ENCODE measurements at places on chromosomes 11 and 22.

GRCh38 chr11:130886704-130887103 is 29.6 kb downstream of the SNX19 start:
- no peak for DNase-seq

DNA sequence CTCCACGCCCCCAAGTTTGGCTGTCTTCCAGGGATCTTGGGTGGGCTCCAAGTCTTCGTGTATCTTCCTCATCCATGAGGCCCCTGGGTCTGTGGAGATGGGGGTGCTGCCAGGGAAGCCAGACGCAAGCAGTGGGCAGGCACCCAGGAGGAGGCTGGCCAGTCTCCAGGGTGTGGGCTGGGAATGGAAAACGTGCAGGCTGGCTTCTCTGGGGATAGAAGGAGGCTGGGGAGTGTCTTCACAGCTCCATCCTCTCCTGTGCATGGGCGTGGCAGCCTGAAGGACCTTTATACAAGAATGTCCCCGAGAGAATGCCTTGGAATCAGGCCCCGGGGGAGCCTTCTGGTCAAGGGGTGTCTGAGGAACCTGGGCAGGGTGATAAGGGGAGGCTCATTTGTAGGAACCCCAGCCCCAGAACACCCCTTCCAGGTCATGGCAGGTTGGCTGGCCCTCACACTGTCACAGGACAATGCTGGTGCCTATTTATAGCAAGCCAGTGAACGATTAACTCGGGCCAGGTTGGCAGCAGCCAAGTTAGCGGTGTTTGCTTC is 14.0 kb downstream of the SGSM1 start:
- no peak for DNase-seq

DNA sequence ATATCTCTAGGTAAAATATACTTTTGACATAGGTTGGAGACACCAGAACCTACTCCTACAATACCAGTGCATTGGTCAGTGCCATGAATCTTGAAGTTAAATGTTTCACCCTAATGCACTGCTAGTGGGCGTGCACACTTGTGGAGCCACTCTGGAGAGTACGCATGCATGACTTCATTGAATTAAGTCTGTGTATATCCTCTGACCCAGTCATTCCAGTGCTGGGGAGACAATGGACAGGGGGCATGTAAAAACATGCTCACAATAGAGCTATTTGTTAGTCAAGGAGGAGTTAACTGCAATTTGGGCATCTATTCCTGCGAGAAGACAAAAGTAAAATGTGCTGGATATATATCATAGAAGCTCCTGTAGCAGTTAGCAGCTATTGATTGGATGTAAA is 335.4 kb upstream of the NCAM1 start:
- DNase-seq = no peak

DNA sequence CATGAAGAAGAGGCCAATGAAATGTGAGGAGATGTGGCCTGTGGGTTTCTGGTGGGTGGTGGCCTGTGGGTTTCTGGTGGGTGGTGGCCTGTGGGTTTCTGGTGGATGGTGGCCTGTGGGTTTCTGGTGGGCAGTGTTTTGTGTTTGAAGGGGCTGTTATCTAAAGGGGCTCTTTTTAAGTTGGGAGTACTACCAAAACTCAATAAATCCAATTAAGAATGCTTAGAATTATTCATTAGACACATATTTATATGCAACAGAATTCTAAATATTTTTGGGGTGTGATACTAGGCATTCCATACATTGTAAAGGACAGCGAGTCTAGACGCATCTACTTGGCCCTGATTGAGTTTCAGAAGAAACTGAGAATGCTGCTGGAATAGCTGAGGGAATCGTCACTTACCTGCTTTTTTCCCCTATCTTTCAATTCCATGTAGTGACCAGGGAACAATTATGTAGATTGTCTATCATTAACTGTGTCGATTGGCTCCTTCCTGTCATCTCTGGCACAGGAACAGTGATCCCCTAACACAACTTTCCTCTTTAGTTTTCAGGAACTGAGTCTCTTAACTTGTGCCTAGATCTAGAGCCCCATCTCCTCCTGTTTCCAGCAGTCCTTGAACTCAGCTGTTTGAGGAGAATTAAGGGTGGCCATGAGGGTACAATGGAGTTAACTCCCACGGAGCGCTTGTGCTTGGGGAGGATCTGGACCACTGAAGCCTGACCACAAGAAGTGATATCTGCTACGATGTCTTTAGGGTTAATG is 37.3 kb upstream of the TOP3B start:
- no peak for DNase-seq

DNA sequence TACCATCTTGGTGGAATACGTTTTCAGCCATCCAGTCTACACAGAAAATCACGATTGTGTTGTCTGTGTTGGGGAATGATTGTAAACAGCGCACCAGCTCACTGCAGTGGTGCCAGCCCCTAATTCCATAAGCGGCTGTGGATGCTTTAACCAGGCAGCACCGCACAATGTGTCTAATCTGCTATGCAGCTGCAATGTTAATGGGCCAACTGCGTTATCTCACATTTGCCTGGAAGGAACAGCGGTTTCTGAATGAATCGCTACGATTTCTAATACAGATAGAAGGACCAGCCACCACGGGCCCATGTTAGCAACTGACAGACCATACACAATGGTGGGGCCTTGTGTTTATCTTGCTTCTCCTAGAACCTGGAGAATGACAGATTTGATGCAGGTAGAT is 384.5 kb upstream of the KIRREL3 start:
- DNase-seq = no peak

DNA sequence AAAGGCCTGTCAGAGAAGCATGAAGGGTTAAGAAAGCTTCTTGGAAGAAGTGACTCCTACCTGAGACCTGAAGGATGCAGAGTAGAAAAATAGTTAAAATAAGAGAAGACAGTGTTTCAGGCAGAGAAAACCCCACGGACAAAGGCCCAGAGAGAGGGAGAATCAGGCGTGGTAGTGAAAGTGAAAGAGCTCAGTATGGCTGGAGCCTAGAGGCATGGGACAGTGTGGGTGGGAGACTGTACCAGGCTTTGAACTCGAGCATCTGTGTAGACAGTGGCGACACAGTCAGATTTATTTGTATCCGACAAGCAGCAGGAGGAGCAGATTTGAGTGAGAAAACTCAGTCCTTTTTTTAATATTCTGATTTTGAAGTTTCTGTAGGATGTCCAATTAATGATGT is 360.0 kb downstream of the OPCML start:
- no peak for DNase-seq

GRCh38 chr11:64299847-64300648 is at the start of gene CATSPERZ:
TSS of gene CATSPERZ (plus strand) at chr11:64300358. CDS start at chr11:64300411, 53 bp downstream.
- DNase-seq = no peak

- DNase-seq = no peak
Measured at GRCh38 chr22:30667107-30667493, 575 bp downstream of the DUSP18 start.

GRCh38 chr22:30196141-30196879 is 50.2 kb downstream of the LIF start:
- DNase-seq = peak; percentile 41

- no peak for DNase-seq
Measured at GRCh38 chr11:82085493-82085892, 648.2 kb downstream of the FAM181B start.

GRCh38 chr11:13721760-13722159 is 53.3 kb downstream of the FAR1 start:
- DNase-seq = no peak

DNA sequence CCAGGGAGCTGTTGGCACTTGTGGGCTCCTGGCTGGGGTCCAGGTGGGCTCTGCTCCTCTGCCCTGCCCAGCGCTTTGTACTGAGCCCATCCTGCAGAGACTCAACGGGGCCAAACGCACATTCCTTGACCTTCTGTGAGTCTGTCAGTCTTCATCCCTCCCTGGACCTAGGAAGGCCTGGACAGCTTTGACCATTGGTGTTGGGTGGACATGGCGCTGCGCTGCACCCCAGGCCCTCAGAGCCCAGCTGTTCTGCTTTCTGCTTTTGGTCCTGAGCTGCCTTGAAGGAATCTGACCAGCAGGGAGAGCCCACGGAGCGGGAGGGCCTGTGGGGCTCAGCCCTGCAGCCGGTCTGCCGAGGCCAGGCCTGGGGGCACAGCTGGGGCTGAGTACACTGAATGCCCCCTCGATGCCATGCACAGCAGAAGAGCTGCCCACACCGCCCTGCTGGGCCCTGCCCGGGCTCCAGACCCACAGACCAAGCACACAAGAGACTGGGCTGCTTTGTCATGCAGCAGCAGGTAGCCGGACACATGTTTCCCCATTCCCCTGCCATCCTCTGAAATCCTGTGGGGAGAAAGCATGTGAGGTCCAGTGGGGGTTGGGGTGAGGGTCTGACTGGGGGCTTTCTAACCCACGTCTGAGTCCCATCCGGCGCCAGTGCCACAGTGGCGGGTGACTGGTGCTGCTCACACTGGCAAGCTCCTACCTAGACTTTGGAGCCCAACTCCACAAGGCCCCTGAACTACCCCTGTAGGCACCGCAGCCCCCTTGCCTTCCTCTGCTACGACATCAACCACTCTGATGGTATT is 24.1 kb upstream of the CCDC188 start:
- DNase-seq = no peak

DNA sequence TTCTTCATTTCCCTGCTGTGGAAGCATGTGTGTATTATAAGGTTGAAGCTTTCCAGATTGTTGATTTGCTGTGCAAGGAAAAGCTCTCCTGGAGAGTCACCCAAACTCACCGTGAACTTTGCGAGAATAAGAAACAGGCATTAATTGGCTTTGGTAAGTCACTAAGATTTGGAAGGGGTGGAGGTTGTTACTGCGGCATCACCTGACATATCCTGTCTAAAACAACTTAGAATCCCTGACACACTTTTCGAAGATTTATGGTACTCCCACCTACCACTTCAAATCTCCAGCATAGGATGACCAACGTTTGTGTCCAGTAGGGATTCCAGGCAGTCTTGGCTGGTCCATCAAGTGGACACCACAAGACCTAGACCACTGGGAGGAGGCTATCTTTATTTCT is 518.3 kb downstream of the MN1 start:
- no peak for DNase-seq

DNA sequence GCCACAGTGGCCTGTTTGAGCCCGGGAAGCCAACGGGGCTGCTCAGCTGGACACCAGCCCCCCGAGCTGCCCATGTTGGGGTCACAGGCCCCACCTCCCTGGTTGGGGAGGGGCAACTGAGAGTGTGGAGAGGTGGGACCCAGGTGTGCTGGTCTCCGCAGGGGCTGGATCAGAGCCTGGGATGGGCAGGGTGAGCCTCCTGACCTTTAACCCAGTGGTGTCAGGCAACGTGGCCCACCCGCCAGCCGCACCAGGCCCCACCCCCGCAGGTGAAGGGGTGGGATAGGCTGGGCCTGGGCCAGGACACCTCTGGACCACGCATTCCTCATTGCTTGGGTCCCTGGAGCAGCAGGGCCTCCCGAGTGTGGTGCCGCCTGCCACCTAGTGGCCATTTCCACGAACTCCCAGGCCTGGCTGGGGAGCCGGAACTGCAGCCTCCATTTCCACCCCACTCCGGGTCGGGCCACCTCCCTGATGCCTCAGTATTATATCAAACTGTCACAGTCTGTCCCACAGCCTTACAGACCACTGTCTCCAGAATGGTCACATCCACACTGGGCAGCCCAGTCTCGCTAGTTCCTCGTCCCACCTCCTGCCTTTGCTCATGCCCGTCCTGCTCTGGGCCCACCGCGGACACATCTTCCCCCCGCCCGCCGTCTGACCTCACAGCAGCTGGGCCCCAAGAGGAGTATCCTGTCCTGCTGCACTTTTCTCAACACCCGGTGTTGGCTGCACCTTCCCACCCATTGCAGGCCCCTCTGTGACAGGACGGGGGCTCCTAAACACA is 13.3 kb upstream of the PPP6R3 start:
- peak; percentile 49 for DNase-seq

DNA sequence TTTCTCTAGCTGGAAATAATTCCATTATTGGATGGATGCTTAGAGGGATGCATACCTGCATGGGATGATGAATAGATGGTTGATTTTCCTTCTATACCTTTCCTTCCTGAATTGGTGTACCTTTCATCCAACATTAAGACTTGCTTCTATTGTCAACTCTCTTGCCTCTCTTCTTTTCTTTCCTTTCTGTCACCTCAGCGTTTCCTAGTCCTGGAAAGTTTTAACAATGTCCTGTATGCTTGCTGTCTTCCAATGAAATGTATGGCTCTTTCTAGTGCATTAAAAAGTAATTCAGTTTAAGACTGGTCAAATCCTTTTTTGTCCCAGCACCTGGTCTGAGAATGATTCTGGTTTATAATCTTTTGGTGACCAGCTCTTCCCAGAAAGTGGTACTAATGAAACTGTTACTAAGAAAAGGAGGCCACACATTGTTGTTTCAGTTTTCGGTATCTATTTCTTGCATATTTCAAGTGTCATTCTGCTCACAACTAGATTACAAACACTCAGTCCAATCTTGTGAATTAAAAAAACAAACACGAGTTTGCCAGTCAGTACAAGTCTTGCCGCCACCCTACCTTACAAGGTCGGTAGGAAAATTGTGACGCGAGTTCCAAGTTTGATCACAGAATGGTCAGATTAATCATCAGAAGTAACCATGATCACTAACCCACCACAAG is 8.0 kb downstream of the POU2AF1 start:
- DNase-seq = no peak

GRCh38 chr11:13210424-13210823 is 67.2 kb upstream of the BMAL1 start:
- DNase-seq = no peak

- no peak for DNase-seq
Measured at GRCh38 chr11:50188040-50188439, 155.4 kb downstream of the OR4C45 start.

- DNase-seq = no peak
Measured at GRCh38 chr11:61951484-61952135, 1.5 kb downstream of the BEST1 start.

GRCh38 chr11:119110439-119110838 is 3.3 kb downstream of the C2CD2L start:
- no peak for DNase-seq

DNA sequence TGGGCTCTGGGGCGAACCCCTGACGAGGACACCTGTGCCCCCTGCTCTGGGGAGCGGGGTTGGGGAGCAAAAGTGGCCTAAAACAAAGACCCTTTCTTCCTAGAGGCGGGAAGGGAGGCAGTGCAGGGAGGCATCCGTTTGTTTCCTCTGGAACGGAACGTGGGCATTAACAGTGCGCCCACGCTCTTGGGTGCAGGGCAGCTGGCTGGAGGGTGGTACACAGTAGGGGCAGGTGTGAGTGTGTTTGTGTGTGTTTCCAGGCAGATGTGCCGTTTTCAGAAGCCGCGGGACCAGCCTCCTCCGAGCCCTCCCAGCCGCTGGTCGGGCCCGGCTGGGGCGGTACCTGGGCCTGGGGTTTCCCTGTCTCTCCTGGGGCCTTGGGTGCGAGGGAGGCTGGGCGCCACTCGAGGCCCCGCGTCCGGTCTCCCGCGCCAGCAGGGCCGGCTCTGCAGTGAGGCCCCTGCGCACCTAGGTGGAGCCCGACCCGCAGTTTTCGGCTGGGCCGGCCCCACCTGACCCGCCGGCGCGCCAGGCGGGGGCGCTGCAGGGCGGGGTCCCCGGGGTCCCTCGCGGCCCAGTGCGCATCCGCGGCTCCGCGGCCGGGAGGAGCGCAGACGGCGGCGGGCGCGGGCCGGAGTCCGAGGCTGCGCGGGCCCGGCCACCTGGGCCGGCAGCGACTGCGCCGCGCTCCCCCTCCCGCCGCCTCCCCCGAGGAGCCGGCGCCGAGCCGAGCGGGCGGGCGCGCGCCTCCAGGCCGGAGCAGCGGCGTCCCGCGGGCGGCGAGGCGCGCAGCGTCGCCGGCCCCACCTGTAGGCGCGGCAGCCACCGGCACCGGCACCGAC is 1252.7 kb downstream of the BRD1 start:
- no peak for DNase-seq
